ENCODE measurements at places on chromosomes 4 and X.

DNA sequence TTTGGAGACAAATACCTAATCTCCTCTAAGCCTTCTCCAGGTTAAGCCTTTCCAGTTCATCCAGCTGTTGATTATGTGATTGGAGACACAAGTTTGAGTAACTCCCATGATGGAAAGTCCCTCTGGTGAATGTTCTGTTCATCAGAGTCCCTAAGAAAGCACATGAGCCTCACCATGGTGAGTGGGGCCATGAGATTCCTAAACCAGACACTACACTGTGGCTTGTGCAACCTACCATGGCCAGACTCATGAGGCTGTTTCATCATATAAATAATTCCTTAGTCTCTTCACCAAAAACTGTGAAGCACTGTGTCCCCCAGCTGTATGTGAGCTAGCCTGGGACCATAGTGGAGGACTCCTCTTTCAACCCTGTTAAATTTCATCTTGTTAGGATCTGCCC is 14.4 kb downstream of the PKD2 start:
- peak; percentile 36 for DNase-seq

- no peak for DNase-seq
Measured at GRCh38 chr4:155392481-155393184, 15.9 kb upstream of the MAP9 start.

DNA sequence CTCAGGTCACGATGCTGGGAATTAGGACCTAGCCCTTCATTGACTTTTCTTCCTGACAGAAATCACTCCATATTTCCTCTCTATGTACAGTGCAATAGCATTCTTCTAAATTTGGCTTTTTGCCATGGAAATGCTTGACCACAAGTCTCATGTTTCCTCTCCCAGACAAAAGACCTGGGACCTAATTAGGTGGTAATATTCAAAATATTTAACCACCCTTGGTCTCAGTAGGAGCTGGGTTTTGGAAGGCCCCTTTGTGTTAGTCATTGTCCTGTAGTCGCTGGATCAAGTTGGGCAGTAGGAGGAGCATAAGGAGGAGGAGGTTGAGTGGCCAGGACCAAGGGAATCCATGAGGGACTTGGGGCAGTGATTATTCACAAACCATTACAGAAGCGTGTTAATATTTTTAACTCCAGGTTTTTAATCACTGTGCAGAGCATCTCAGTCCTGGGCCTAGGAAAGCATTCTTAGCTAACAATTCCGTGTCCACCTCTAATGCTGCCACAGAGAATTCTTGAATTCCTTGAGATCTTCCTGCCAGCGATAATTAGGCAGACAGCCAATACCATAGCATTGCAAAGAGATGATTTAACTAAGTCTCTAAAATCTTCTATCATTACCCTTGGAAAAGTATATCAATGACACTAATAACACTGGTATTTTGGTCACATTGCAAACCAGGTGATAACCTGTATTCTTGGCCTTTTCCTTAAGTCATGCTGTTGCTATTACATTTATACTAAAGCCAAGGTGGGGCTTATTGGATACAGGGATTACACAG is 25.0 kb upstream of the SHROOM4 start:
- DNase-seq = no peak

DNA sequence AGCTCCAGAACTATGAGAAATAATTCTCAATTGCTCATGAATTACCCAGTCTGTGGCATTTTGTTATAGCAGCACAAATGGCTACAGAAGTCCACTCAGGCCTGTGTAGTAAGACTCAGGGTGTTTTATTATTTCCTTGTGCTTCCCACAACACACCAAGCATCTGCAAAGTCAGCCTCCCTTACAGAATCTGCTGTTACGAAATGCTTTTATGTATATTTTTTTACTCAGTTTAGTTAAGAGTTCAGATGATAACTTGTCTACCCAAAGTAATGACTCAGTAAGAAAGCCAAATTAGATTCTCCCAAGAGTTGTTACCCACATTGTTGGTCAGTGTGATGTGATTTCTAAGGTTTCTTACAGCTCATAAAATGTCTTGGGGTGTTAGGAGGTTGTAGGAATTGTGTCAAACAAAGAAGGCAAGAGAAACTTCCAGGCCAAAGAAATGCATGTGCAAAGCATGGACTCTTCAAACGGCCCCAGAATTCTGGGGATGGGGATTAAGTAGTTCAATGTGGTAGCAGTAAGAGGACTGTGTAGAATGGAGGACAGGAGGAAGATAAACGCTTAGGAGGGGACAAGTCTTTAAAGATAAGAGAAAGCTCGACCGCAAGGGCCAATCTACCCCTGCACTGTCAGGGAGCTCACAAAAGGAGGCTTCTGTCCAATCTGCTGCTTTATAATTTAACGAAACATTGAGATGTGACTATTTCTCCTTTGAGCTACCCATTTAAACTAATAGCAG is 35.4 kb upstream of the TMEM184C start:
- DNase-seq = no peak

DNA sequence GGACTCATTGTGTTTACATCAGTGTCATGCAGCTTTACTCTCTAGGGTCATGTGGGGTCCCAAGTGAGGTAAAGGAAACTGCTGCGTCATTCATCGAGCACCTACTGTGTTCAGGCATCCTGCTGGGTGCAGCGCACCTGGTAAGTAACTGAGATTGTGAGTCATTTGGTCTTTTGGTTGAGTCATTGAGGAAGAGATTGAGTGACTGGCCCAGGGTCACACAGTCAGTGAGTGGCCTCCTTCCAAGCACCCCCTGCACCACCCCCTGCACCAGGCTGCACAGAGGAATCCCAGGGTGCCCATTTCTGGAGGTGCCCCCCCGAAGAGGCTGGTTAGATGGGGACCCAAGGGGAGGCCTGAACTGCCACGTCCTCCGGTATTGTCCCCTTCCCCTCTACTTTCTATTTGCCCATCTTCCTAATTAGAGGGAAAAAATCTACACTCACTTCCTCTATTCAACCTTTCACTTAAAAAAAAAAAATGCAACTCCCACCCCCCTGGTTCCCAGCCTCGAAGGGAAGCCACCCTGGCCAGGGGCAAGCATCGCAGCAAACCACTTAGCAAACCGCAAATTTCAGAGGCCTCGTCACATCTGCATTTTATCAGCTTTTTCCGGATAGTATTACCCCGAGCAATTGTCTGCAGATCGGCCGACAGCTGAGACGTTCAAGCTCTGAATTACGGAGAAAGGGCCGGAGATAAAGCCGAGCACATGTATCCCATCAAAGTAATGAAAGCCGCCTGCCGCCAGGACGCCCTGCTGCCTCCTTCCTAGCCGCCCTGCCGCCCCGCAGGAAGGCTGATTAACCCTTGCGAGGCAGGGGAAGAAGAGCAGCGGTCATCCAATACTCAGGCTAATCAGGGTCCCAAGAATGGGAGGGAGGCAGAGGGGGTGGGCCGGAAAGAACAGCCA is 96.3 kb upstream of the MSX1 start:
- DNase-seq = no peak

DNA sequence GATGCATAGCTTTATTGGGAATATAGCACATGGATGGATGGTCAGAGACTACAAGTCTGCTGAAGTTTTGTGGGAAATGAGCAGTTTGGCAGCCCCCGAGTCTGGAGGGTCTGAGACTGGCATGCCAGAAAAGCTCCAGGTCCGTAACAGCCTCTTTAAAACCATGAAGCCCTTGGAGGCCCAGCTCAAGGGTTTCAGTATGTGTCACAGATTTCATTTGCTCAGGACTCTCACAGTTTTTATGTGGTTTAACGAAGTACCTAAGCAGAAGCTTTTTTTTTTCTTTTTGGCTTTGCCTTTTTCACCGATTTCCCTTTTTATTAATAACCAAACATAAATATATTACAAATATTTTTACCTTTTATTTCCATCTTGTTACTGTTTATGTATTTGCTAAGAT is 30.6 kb upstream of the TMEM184C start:
- no peak for DNase-seq

GRCh38 chrX:105475801-105476200 is 255.3 kb upstream of the TEX13A start:
- DNase-seq = no peak

DNA sequence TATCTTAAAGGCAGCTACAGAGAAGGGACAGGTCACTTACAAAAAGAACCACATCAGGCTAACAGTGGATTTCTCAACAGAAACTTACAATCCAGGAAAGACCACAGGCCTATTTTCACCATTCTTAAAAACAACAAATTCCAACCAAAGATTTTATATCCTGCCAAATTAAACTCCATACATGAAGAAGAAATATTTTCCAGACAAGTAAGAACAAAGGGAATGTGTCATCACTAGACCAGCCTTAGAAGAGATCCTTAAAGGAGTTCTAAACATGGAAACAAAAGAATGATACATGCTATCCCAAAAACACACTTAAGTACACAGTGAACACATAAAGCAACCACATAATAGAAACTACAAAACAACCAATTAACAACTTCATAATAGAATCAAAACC is 105.6 kb downstream of the ANXA10 start:
- DNase-seq = no peak

DNA sequence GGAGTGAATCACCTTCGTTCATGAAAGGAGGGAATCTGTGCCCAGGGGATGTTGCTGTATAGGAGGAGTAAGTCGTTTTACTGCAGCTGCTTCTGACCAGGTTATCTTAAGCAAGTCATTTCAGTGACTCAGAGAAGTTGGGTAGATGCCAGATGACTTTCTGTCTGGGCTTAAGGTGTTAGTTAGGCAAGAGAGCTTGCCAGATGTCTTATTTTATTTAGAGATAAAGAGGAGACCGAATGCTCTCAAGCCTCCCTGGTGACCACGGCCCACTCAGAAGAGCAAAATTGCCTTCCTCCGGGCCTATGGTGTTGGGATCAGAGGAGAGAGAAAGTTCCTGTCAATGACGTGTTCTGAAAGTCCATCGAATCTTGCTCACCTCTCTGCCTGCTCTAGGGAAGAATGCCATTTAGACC is 16.3 kb upstream of the ZNF827 start:
- no peak for DNase-seq

- no peak for DNase-seq
Measured at GRCh38 chrX:44290718-44291117, 52.8 kb downstream of the EFHC2 start.

DNA sequence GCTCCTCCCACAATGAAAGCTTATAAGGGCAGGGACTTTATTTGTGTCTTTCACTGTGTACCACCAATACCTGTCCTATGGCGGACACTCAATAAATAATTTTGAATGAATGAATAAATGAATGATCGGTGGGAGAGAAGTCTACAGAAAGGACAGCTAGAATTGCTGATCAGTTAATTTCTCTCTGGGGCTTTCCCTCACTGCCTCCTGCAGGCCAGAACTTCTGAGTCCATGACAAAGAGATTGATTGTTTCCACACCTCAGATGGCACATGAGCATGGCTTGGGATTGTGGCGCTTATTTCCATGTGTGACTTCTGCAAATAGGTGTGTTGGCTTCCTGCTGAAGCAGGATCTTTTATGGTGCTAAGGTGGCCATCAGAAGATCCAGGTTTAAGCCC is 6.3 kb downstream of the FAM47E start:
- no peak for DNase-seq

- no peak for DNase-seq
Measured at GRCh38 chrX:45630078-45630477, 429.4 kb upstream of the DIPK2B start.

DNA sequence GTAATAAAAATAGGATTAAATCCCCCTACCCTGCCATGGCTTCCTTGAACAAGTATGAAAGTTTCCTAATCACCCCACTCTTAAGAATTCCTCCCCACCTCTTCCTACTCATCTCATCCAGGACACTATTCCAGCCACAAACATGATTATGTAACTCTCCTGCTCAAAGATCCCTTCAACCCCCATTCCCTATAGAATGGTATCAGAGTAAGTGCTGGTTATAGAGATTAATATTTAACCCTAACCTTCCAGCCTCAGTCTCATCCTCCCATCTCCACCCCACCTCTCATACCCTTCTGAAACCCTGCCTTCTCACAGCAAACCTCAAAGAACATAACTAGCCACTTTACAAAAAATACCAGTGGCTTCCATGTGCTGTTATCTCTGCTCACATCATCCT is 155.1 kb downstream of the PPP3CA start:
- DNase-seq = no peak

GRCh38 chr4:19317377-19317776 is 934.3 kb upstream of the SLIT2 start:
- DNase-seq = no peak

DNA sequence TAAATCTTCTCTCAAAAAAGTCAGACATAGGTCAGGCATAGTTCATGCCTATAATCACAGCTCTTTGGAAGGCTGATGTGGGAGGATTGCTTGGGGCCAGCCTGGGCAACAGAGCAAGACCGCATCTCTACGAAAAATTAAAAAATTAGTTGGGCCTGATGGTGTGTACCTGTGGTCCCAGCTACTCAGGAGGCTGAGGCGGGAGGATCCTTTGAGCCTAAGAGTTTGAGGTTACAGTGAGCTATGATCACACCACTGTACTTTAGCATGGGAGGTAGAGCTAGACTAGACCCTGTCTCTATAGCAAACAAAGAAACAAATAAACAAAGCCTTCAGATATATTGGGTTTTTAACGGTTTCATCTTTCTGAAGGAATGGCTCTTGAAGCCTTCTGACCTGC is 62.2 kb downstream of the DIPK2B start:
- no peak for DNase-seq

- DNase-seq = no peak
Measured at GRCh38 chrX:47570794-47571193, 9.8 kb downstream of the ARAF start.

DNA sequence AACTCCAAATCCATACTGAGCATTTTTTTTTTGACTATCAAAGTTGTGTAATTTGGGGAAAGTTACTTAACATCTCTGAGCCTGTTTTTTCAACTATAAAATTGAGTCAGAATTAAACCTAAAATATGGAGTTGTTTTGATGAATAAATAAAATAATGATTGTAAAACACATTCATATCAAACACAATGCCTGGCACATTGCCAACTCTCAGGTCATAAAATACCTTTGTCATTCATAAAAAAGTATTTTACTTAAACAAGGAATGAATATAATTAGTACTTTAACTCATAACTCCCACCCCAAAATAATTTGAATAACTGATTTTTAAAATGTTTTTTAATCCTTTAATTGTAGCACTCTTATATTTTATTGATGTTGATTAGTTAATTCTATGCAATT is 3.8 kb upstream of the GPR174 start:
- no peak for DNase-seq

All from suppressor macrophage (primary cell).